ENCODE measurements at places on chromosomes 5 and 9.

GRCh38 chr5:107671742-107672210 lies 1.0 kb upstream of the EFNA5 start:
- no peak for DNase-seq

- DNase-seq = no peak
These were observed 26.8 kb upstream of the ANKRD33B start for GRCh38 chr5:10536931-10537579.

GRCh38 chr5:2291146-2291840 lies 408.6 kb upstream of the IRX4 start:
- no peak for DNase-seq

DNA sequence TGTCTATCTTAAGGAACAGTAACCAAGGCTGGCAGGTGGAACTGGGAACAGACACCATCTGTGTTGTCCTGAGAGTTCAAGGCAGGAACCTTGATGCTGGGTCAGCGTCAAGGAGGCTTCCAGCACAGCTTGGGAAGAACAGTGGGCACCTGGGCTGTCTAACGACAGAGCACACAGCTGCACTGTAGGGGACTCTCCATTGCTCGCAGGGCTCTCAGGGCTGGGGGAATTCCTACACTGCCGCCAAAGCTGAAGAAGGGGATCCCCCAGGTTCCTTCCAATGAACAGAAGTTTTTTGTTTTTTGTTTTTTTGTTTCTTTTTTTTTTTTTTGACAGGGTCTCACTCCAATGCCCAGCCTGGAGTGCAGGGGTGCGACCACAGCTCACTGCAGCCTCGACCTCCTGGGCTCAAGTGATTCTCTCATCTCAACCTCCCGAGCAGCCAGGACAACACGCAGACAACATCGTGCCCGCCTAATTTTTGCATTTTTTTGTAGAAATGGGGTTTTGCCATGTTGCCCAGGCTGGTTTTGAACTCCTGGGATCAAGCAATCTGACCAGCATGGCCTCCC lies 81.9 kb downstream of the PTPN3 start:
- no peak for DNase-seq

DNA sequence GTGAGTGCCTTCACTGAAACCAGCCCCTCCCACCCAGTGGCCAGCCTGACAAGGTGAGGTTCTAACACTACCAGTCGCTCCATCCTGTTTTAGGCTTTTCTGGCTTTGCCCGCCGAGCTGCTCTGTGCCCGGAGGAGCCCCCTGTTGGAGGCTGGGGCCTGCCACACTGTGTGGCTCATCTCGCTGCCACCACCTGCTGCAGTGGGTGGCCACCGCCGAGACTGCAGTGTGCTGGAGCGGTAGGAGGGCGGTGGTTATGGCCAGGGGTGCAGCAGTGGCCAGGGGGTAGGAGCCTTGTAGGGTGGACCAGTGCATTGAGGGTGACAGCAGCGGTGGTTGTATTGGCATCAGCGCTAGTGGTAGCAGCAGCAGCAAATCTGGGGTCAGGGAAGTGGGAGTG lies 74.7 kb upstream of the PCAT7 start:
- no peak for DNase-seq

DNA sequence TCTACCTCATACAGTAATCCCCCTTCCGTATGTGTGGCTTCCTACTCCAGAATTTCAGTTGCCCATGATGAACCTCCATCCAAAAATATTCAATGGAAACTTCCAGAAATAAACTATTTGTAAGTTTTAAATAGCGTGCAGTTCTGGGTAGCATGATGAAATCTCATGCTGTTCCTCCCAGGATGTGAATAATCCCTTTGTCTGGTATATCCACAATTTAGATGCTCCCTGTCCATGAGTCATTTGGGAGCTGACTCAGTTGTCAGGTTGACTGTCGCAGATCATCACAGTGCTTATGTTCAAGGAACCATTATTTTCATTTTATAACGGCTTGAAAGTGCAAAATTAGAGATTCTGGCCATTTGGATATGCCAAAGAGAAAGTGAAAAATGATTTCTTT lies 290.1 kb upstream of the CDH9 start:
- DNase-seq = no peak

GRCh38 chr5:88719434-88719833 lies 163.6 kb downstream of the MEF2C start:
- no peak for DNase-seq

DNA sequence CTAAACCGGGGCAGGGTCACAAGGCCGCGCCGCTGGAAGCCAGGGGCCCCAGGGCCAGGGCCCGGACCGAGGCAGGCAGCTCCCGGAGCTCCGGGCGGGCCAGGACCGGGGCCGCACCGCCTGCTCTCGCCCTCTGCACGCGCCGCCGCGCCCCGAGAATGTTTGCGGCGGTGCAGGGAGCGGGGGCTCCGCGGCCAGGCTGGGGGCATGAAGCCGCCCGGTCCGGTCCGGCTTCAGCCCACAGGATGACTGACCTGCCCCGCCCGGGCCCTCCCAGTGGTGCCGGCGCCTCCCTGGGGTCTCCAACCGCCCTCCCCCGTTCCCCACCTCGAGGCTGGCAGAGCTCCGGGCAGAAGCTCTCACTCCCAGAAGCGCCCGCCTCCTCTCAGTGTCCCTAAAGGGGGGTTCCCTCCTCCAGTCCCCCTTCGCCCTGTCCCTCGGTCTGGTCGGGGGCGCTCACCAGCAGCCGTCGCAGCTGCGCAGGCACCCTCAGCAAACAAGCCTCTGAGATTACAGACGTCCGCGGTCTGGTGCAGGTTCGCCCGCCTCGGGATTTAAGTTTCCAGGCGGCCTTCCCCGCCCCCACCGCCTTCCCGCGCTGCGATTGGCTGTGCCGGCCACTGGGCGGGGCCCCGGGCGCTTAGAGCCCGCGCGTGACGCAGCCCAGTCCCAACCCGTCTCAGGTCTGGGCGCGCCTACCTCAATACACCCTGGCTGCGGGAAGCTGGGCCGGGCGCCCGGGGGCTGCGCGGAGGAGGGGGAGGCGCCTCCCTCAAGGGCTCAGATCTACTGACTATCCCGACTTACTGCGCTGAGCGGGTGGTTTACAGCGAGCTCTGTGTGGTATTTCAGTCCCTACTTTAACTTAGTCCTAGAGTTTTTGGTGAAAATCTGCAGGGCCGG lies at the start of gene CTSV:
CTSV (minus strand) TSS at position 532 of the 903 bp plus-strand sequence. CDS start 1,099 bp downstream, outside the sequence.
- DNase-seq = peak; percentile 73

- no peak for DNase-seq
These were observed 41.6 kb upstream of the PDE8B start for GRCh38 chr5:77168879-77169244.

GRCh38 chr9:89667726-89668125 lies 62.9 kb downstream of the GADD45G start:
- no peak for DNase-seq

- DNase-seq = no peak
These were observed 149.9 kb upstream of the FST start for GRCh38 chr5:53330491-53330890.

DNA sequence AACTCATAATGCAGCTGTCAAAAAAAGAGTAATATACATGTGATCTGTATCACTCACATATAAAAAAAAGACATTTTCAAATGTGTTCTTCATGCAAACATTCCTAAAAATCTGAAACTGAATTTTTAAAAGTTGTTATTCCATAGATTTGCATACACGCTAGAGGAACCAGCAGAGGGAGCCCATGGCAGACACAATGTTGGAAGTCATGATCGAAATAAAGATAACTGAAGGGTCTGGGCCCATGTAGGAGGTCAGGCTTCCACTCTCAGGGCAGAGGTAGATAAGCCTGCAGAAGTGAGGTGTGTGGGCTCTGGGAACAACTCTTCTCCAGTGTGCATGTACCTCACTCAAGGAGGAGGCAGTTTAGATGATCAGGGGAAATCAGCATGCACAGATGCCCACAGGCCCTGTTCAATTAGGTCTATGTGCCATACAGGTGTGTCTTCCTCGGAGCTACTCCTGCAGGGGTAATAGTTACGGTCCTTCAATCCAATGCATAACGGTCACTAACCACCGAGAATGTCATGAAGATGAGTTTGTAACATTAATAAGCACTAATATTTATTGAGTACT lies 208.6 kb downstream of the EPB41L4A start:
- no peak for DNase-seq

GRCh38 chr5:124546643-124547042 lies 199.8 kb downstream of the ZNF608 start:
- no peak for DNase-seq

DNA sequence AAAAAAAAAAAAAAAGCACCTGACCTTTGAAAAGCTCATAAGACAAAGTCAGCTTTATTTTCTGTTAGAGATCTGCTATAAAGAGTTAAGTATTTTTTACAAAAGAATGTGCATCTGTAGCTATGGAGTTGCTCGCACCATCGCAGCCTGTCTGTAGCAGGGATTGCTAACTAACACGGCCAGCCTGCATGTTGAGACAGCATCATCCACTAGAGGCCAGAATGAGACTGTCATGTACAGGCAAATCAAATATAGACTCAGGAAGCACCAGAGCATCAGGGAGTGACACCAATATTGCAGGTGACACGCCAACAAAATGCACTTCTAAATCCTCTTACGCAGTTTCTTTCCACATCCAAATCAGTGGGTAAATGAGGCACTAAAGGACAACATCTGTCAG lies 136.3 kb upstream of the RASEF start:
- peak; percentile 94 for DNase-seq

DNA sequence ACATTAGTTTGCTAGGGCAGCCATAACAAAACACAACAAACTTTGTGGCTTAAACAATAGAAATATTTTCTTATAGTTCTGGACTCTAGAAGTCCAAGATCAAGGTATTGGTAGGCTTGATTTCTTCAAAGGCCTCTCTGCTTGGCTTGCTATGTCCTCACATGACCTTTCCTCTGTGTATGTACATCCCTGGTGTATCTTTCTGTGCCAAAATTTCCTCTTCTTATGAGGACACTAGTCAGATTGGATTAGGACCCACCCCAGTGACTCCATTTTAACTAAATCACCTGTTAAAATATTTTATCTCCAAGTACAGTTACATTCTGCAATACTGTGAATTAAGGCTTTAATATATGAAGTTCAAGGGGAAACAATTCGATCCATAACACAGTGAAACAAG lies 168.9 kb upstream of the CCNH start:
- DNase-seq = no peak

GRCh38 chr5:137665678-137666460 lies 70.0 kb downstream of the KLHL3 start:
- no peak for DNase-seq

DNA sequence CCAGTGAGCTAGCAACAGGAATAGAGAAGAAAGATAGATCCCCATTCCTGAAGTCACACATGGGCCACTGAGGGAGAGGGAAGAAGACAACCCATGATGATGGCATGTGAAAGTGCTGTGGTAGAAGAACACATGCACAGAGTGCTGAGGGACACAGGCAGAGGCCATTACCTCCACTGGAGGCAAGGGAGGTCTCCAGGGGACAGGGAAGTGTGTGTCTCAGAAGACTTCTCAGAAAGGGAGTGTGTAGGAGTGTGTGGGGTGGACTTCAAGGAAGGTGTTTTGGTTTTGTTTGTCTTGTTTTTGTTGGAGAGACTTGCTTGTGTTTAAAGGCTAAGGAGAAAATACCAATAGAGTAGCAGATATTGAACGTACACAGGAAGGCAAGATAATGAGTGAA lies 77.0 kb upstream of the SMARCA2 start:
- no peak for DNase-seq

GRCh38 chr5:90911169-90911568 lies 352.6 kb downstream of the ADGRV1 start:
- DNase-seq = no peak

GRCh38 chr5:156531199-156531598 lies 204.2 kb downstream of the SGCD start:
- no peak for DNase-seq

GRCh38 chr5:139843991-139844390 lies 48.4 kb downstream of the PSD2 start:
- peak; percentile 56 for DNase-seq

GRCh38 chr9:4985386-4986266 lies 554 bp downstream of the JAK2 start:
- DNase-seq = peak; percentile 78

Data from posterior cingulate gyrus (tissue), 11 donors.